ENCODE measurements at places on chromosomes 3 and 15.

DNA sequence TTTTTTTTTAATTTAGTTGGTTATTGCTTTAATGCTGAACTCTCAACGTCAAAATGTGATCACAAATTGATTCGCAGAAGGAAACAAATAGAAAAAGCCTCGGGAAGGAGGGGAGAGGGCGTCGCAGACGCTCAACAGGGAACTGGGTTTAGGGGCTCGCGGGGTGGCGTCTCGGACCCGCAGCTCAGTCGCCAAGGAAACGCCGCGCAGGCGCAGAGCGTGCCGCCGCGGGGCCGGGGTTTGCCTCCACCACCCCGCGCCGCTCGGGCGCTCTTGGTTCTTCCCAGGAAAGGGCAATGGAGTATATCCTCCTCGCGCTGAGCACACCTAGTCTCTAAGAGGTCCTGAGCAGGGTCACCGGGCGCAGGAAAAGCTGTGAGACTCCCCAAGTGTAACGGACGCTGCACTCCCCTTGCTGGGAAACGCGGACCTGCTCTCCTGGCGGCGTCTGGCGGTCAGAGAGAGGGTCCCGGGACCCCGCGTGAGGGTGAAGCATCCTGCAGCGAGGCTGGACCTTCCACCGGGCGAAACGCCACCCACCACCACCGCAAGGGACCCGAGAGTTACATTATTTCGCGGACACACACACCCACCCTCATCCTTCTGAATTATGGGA, 753 bp downstream of the PLCH1 start:
- peak; percentile 5 for DNase-seq

- no peak for DNase-seq
Observed at GRCh38 chr15:42785569-42785968, 48.6 kb upstream of the CDAN1 start.

GRCh38 chr3:120496278-120497002, 45.6 kb upstream of the FSTL1 start:
- DNase-seq = no peak

- no peak for DNase-seq
Observed at GRCh38 chr3:159149633-159150032, 347.8 kb downstream of the MFSD1 start.

- no peak for DNase-seq
Observed at GRCh38 chr3:66425032-66425431, 75.8 kb downstream of the LRIG1 start.

DNA sequence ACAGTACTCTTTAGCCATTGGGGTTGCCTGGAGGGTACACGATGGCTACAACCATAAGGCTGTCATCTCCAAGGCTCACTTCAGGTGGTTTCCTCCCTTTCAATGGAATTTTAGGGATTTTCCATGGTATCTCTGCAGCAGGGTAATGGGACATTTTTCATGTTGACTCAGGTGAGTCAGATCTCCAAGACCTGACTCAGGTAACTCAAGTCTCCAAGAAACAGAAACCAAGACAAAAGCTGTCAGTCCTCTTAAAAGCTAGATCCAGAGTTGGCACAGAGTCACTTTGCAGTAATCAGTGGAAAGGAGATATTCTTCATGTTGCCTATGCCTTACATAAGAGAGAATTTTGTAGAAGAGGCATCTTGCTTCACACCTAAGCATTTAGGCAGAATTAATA, 375.8 kb upstream of the ARPP21 start:
- DNase-seq = no peak

GRCh38 chr3:72479651-72480215, 368.5 kb downstream of the SHQ1 start:
- no peak for DNase-seq

DNA sequence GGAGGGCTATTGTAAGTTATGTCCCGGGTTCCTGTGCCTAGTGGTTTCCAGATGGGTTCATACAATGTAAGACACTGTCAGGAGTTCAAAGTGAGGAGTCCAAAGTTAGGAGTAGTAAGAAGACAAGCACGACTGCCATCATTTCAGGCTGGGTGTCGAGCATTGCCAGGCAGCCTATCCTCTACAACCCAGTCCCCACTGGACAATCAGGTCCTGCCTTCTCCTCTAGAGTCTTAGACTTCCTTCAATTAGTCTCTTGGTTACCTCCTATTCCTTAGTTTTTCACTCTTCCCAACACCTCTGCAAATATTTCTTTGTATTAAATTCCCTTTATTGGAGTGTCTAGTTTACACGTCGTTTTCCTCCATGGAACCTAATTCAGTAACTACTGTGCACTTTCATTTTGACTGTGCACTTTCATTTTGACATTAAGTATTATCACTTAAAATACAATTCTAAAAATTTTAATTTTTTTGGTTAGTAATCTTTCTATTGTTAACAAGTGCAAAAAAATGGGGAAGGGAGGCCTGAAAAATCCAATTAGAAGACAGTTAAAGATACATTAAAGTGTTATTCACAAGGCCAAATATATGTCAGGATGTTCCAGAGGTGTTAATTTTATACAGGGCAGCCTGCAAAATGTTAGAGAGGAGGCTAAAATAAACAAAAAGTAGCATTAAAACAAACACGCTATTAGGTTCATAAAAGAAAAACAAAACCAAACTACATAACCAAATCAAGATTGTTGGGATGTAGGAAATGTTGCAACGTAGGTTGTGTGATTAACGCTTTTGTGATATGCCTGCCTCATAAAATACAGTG, 155.3 kb downstream of the TBL1XR1 start:
- no peak for DNase-seq

DNA sequence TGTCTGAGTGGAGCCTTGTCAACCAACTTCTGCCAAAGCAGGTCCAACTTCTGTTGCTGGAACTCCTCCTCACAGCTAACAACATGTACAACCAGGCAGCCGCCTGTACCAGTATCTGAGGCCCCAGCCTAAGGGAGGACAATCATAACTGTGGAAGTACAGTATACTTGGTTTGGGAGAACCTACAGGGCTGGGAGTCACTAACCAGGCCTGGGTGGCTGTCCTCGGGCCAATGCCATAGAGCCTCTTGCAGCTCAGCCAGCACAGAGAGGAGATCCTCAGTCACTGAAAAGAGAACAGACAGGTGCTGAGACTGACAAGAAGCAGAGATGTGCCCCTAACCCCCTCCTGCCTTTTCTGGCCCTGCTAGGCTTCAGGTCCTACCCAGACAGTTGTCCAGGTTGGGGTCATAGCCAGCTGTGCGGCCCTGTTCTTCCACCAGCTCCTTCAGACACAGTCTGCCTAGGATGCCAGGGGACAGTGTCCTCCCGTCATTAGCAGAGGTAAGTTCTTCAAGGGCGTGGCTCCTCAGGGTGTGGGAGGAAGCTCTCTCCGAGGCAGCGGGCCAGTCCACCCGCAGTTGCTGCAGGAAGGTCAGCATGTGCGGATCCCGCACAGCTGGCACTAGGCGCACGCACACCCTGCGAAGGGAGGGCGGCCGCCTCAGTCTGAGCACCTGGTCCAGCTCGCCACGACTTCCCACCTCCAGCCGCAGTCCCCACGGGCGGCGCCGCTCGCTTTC, 980 bp downstream of the DALRD3 start:
- no peak for DNase-seq

- DNase-seq = no peak
Observed at GRCh38 chr15:70179309-70179892, 81.7 kb upstream of the TLE3 start.

DNA sequence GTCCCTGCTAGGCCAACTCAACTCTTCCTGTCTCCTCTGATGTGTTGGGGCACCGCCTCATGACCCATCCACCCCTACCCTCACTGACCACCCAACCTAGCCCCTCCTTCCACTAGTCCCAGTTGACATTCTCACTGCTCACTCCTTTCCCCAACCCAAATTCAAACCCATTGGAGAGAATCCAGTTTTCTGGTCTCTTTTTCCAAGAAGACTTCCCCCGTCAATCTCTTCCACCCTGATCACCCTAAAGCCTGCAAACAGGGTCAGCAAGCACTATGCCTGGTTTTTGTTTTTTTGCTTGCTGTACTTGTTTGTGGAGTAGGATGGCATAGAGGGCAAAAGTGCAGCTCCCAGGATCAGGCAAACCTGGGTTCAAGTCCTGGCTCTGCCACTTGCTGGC, 176.6 kb upstream of the PPP2R3A start:
- no peak for DNase-seq

GRCh38 chr3:136942803-136943202, 15.0 kb upstream of the IL20RB start:
- DNase-seq = no peak

GRCh38 chr3:99931059-99931458, 113.4 kb downstream of the CMSS1 start:
- no peak for DNase-seq

DNA sequence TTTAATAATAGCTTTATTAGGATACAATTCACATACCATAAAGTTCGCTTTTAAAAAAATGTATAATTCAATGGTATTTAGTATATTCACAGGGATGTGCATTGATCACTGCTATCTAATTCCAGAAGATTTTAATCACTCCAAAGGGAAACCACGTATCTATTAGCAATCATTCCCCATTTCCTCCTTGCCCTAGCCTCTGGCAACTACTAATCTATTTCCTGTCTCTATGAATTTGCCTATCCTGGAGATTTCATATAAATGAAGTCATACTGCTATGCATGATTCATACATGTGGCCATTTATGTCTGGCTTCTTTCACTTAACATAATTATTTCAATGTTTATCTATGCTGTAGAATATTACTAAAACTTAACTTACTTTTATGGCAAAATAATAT, 32.0 kb upstream of the CASR start:
- DNase-seq = no peak

GRCh38 chr15:45795440-45796069, 160.7 kb downstream of the SQOR start:
- DNase-seq = no peak

DNA sequence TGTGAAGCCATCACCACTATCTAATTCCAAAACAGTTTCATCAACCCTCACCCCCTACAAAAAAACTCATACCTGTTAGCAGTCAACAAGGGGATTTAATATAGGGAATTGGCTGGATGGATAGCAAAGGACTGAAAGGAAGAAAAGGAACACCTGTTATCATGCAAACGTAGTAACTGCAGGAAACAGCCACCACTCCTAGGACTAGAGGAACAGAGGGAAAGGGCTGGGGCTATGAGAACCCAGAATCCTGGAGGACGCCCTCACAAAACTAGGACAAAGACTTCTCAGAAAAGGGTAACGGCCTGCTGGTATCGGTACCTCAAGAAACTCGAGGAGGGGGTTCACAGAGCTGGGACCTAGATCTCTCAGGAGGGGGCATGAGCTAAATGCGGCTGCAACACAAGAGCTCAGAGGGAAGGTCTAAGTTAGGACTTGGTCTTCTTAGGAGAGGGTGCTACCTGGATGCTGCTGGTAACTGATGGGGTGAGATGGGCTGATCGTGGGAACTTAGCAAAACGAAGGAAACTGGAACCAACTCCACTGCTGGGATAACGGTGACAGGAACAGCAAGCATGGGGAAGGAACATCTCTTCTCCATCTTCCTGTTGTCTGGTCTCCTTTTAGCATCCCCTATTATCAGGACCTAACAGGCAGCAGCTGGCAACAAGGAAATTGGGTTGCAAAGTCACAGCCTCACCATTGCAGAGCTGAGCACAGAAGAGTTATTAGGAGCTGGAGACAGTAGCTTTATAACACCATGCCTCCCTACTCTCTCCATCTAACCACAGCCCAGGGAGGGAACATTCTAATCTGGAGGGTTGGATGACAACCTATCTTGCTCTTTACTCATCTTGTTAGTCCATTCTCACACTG, 147.7 kb downstream of the UACA start:
- no peak for DNase-seq

DNA sequence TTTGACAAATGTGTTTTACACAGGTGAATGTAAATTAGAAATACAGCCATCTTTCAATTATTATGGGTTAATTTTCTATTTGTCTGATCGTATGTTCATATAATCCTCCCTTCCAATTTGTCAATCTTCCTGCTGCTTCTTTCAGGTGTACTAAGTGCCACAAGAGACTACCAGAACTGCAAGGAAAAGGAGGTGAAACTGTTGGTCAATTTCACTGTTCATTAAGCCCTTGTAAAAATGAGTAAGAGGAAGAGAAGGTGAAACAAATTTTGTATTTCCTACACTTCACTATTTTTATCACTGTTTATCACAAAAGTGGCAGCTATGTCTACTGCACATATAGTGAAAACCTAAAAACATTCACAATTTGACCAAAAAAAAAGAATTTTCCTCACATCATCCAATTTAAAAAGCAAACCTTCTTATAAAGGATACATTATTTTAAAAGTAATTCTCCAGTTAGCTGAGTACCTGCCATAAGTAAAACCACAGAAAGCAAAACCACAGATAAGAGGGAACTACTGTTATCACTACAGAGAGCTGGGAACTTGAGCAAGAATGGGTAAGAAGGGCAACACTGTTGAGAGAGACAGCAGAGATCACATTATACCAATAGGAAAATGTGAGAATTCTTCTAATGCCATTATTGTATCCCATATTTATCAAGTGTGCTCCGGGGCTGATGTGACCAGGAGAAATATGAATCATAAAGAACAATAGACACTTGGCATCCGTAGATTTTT, 163.0 kb downstream of the TBC1D5 start:
- no peak for DNase-seq

- no peak for DNase-seq
Observed at GRCh38 chr3:44476181-44476611, 1.3 kb downstream of the ZNF445 start.

DNA sequence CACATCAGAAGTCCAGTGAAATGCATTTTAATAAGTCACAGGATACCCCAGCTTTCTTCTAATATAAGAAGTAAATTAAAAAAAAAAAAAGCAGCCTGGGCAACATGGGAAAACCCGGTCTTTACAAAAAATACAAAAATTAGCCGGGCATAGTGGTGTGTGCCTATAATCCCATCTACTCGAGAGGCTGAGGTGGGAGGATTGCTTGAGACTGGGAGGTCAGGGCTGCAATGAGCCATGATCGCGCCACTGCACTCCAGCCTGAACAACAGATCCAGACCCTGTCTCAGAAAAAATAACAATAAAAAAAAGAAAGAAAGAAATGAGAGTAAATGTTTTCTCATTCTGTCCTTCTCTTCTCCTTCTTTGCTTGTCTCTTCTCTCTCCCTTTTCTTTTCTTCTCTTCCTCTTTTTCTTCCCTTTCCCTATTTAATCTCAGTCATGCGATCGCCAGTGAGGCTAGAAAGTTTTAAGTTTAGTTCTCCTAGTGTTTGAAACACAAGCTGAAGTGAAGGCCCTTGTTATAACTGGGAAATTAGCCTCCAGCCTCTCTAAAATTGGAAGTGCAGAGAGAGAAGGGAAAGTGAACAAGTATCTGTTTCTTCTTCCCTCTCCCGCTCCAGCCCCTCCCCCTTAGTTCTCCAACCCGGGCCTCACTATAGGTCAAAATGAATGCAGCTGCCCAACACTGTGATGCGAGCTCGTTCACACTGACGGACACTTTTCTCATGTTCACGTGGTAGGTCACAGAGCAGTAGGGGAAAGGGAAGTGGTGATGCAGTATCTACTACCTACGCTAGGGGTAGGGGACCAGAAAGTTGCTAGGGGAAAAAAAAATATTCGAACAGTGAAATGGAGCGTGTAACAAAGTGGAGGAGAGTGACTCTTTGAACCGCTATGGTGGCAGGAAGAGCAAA, 23.5 kb upstream of the TSC22D2 start:
- peak; percentile 26 for DNase-seq
